ENCODE measurements at places on chromosomes 2 and 18. TPM values are rescaled to one million over a fixed set of nuclear protein-coding genes. Genes with fewer than 3 reads are reported as not detected.

Gene ITGA4
- 3.1 TPM for total RNA-seq

Gene COL4A4
- 1.9 TPM for total RNA-seq

Gene WNT6
- total RNA-seq = under 0.01 TPM

Gene PPP1R1C
- 1.4 TPM for total RNA-seq

Gene MEIS1
- total RNA-seq = 26.4 TPM

Gene SLC38A11
- total RNA-seq = not detected

Gene SOX11
- not detected for total RNA-seq

Gene FOXD4L1
- total RNA-seq = under 0.01 TPM

Gene RNF125
- 1.5 TPM for total RNA-seq

Gene CPLX4
- 0.24 TPM for total RNA-seq

Gene ELOA2
- not detected for total RNA-seq

Gene NDUFAF7
- 13.2 TPM for total RNA-seq

Gene CNTNAP5
- not detected for total RNA-seq

Gene CYTIP
- total RNA-seq = not detected

Gene SCN9A
- 2.4 TPM for total RNA-seq

Gene ASXL3
- total RNA-seq = 0.72 TPM

Gene STARD6
- not detected for total RNA-seq

Gene EPG5
- 13.6 TPM for total RNA-seq

Gene ENOSF1
- 25.1 TPM for total RNA-seq

Gene CMPK2
- 1.4 TPM for total RNA-seq

Gene DSG4
- not detected for total RNA-seq

Gene CENPO
- total RNA-seq = 2.2 TPM

Gene MAP3K19
- total RNA-seq = not detected

Gene CSRNP3
- 0.48 TPM for total RNA-seq

Gene LRRC30
- not detected for total RNA-seq
